ENCODE measurements at places on chromosomes 1 and 21. TPM values are rescaled to one million over a fixed set of nuclear protein-coding genes. Genes with fewer than 3 reads are reported as not detected.

Gene OR2C3
- total RNA-seq: not detected

Gene PLA2G2E
- total RNA-seq: 0.78 TPM

Gene OR2T29
- total RNA-seq: 0.73 TPM

Gene BRINP2
- 4.0 TPM for total RNA-seq

Gene SIPA1L2
- total RNA-seq: 14.3 TPM

Gene OR2M3
- 0.67 TPM for total RNA-seq

Gene KPRP
- 0.22 TPM for total RNA-seq

Gene KRTAP11-1
- total RNA-seq: 0.36 TPM

Gene DEPDC1
- total RNA-seq: 18.9 TPM

Gene CLDN17
- not detected for total RNA-seq

Gene PRKAA2
- total RNA-seq: 11.1 TPM

Gene GJC2
- 1.6 TPM for total RNA-seq

Gene PTPRF
- total RNA-seq: 109 TPM

Gene TMEM63A
- total RNA-seq: 8.7 TPM

Gene HAO2
- 86.3 TPM for total RNA-seq

Gene MATN1
- 0.86 TPM for total RNA-seq

Gene GIPC2
- total RNA-seq: 0.21 TPM

Gene OR14K1
- total RNA-seq: not detected

Gene CTSE
- 0.76 TPM for total RNA-seq

Measured in motor neuron (in vitro differentiated cells).